Inflammatory macrophage (primary cell): ENCODE measurements at places on chromosomes 12 and 14.

DNA sequence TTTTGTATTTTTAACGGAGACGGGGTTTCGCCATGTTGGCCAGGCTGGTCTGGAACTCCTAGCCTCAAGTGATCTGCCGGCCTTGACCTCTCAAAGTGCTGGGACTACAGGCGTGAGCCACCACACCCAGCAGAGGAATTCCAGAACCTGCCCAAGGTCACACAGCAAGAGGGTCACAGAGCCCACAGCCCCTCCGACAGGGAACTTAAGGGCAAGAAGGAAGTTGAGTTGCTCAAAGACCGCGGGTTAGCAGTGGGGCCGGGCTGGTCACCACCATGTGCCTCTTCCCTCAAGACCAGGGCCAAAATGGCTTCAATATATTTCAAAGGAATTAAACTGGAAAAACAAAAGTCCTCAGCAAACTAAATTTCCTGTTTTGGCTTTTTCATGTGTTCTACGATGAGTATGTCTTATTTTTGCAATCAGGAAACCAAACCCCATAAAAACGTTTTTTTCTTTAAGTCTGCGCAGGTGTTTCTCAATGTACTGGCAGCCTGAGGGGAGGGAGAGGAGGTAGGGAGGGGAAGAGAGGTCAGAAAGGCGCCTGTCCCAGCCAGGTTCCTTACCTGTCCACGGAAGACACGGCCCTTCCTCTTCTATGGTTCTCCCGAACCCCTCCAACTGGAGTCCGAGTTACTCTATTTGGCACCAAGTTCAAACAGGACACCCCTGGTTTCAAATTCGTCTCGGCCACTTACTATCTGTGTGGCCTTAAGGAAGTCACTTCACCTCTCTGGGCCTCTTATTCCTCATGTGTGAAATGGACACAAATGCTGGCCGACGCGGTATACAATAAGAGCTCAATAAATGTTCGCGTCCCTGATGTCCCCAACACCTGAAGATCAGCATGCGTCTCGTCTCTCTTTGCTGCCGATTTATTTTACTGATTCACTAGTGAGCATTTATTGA lies 778 bp downstream of the SLC8B1 start:
- DNase-seq = peak; percentile 91

DNA sequence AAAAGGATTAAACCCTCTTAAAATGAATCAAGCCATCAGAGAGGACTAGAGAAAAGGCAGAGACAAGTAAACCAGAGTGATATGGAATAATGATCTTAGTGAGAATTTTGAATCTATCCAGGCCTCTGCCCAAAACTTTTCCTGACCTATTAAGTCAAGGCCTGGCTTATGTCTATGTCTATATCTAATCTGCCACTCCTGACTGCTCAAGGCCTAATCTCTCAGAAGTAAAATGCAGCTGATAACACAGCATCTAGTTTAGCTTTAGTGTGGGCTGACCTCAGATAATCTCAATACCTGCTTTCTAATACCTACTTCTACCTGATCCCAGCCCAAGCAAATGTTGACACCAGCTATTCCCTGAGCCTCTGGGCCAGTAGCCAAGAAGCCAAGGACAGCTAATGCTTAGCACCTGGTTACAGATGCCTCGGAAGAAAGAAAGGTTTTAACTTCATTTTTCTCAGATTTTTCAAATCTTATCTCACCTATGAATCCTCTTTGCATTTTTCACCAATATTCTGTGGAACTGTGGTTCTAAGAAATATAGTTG lies 1472.5 kb upstream of the SEL1L start:
- DNase-seq = no peak

- DNase-seq = no peak
Measured at GRCh38 chr12:79936670-79937069, 1.8 kb upstream of the PPP1R12A start.

DNA sequence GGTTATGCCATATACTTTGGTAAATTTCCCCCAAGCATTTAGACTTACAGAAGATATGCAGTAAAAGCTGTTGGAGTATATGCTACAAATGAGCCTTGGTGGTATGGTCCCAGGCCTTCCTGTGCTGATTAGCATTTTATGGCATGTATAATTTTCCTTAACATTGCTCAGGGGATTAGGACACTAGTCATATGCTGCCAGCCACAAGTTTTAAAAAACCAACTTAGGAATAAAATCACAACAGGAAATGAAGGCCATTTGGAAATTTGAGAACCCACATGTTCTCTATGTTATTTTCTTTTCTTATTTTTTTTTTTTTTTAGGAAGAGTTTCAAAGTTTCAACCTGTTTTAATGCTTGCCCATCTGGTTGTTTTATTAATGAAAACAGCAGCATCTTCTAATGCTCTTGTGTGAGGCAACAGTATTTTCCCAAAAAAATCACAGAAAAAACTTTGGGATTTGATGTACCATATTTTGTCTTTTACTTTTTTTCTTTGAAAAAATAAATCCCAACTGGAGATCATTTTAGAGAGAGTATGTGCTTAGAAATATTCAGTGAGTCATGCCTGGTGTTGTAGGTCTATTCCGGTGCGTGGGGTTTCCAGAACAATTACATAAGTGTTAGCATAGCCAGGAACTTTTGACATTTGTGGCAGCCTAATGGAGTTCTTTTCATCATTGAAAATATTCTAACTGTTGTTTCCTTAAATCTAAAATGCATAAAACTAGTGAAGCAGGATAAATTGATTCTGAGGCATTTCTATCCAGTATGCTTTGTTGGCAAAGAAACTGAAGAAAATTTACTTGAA lies 21.7 kb upstream of the DUSP6 start:
- DNase-seq = peak; percentile 76

DNA sequence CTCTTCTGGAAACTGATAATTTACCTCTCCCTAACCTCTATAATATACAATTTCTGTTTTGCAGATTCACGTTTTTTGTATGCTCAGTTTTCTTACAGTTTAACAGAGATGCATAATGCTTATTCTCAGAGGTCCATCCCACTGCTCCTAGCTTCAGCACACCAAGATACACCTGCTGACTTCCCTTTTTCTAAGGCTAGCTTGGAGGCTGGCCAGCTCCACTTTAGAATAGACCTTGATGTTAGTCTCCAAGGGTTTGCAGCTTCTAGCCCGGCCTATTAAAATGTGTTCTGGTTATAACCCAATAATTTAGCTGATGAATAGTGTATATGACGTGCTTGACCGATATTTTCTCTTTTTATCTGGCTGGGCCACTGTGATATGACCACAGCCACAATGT lies 261.2 kb downstream of the EGLN3 start:
- DNase-seq = no peak

GRCh38 chr14:29465095-29465494 lies 462.6 kb downstream of the PRKD1 start:
- DNase-seq = no peak

DNA sequence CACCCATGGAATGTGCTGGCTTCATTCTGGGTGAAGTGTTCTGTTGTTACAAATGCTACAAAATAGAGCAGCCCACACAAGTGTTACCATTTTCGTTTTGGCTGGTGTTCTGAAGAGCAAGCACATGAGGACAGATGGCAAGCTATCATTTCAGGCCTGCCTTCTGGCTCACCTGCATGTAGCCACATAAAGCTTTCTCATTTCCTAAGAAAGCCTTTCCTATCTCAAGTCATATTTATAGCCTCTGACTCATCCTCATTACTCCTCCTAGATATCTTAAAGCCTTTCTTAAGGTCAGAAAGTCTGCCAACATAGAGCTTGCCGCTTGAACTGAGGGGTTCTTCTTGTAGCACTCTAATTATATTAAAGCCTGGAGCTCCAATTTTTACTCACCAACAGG lies 89.0 kb downstream of the PTPRR start:
- no peak for DNase-seq

DNA sequence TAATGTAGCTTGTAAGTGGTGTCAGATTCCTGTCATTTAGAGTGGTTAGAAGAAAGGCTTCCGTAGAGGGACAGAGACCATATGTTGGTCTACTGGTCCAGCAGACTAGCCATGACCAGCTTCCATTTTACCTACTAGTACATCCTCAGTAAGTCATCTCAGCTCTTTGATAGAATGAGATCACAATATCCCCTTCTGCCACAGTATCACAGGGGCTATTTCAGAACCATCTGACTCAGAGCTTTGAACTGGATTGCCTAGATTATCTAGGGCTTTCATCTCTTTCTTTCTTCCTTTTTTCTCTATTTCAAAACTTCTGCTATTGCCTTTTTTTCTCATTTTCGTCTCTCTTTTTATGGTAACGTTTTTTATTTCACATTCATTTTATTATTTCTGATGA lies 4.7 kb downstream of the ZDHHC17 start:
- DNase-seq = no peak

DNA sequence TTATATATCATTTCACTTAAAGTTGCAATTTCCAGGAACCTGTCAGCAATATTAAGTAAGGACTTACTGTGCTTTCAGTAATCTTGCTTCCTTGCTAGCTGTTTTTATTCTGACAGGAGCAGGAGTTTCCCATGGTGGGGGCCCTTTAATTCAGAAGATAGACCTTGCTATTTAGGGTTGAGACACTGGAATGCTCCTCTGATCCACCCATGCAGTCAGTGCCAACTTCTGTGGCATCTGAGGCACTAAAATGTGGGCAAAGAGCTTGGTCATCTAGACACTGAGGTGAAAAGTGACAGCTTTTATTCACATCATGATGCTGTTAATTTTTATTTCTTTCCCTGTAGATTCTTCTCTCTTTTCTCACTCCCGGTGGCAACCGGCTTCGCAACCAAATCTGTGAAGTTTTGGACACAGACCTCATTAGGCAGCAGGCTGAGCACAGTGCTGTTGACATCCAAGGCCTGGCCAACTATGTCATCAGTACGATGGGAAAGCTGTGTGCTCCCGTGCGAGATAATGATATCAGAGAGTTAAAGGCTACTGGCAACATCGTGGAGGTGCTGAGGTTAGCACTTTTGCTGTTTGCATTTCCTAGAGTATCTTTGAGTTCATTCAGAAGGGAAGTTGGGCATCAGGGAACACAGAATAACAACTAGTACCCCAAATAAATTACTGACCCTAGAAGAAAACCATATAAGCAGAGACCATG lies 18.8 kb downstream of the TCP11L2 start:
- no peak for DNase-seq

GRCh38 chr12:64494998-64495729 lies 43.2 kb downstream of the TBK1 start:
- no peak for DNase-seq

- no peak for DNase-seq
Measured at GRCh38 chr12:115132905-115133304, 448.9 kb upstream of the TBX3 start.

- no peak for DNase-seq
Measured at GRCh38 chr14:65632487-65632886, 220.0 kb downstream of the FUT8 start.

DNA sequence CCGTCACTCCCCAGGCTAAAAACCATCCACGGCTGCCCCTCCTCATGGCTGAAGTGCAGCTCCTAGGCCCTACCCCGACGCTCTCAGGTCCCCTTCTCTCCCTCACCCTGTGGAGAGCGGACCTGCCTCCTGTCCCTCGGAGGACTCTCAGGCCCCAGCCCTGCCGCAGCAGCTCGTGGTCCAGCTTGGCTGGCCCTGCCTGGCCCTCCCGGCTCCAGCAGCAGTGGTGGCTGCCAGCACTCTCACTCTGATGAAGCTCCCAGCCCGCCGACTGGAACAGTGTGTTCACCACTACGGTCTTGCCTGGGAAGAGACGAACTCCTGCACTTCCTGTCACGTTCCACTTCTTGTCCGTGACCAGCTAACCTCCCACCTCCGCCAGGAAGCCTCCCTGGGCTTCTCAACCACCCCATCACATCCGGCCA lies 11.1 kb downstream of the BAG5 start:
- DNase-seq = no peak

- no peak for DNase-seq
Measured at GRCh38 chr14:102692334-102692733, 84.9 kb upstream of the TRAF3 start.

- no peak for DNase-seq
Measured at GRCh38 chr14:98182393-98183055, 1089.5 kb downstream of the BCL11B start.

DNA sequence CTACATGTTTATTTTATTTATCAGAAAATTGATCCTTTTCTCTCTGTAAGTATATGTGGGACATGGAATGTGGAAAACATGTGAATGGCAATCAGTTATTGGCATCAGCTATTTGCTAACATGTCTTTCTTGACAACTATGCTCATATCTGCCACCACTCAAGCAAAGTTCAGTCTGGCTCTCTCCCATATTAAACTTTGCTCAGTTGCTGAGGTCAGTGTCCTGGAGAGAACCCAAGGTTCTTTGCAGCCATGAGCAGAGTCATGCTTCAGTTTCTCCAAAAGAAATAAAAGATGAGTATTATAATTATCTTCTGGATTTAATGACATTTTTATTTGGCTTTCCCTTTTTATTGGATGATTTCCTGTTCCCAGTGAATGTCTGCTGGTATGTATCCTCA lies 42.6 kb downstream of the A2M start:
- DNase-seq = no peak

DNA sequence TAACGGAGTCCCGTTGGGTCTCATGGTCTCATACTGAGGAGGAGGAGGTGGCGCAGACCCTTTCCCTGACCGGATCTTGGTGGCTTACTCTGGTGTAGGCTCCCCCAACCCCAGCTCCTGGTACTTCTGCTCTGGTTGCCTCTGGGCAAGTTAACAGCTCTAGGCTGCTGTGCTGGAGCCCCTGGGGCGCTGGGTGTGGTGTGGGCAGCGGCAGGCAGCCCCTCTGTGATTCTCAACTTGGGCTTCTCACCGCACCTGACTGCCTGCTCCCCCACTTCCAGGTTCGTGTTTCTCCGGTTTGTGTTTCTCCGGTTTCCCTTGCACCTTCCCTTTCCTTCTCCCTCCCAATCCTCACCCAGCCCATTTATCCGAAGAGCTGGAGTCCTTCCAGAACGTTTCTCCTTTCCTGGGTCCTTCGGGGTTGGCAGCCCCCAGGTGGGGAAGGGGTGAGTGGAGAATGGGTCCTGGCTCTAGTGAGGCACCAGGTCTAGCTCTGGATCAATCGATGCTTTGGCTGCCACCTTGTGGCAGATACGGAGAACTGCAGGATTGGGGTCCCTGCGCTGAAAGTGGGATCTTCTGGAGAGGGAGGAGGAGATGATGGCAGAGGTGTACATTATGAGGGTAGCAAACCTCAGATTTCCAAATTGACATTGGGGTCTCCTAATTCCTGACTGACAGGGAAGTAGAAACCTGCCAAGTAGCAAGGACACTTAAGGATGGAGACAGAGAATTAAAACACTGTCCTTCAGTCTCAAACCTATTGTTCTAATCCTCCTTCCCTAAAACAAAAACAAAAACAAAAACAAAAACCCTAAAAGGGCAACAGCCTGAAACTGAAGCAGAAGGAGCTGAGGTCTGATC lies 8.3 kb downstream of the CISTR start:
- DNase-seq = peak; percentile 68

- DNase-seq = no peak
Measured at GRCh38 chr12:64431791-64432190, 20.1 kb upstream of the TBK1 start.
